ENCODE measurements at places on chromosomes 11 and 22.
A peak's percentile ranks its signal among the peaks of the same experiment; 100 is the strongest.

DNA sequence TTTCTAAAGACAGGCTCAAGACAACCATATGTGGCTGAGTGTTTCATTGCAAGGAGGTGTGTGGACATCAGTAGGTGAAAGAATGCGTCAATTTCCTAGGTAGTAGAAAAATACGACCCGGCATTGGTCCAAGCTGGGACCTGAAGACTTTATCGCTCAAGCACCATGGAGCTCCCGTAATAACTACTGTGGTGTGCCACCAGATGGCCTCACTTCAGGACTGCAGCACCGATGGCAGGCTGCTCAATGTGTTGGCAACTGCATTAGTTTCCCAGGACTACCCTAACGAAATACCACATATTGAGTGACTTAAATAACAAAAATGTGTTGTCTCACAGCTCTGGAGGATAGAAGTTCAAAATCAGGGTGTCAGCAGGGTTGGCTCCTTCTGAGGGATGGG, 72.4 kb upstream of the FAT3 start:
- DNase-seq, result no peak

GRCh38 chr11:34468209-34468841, 29.6 kb downstream of the CAT start:
- DNase-seq, result no peak

DNA sequence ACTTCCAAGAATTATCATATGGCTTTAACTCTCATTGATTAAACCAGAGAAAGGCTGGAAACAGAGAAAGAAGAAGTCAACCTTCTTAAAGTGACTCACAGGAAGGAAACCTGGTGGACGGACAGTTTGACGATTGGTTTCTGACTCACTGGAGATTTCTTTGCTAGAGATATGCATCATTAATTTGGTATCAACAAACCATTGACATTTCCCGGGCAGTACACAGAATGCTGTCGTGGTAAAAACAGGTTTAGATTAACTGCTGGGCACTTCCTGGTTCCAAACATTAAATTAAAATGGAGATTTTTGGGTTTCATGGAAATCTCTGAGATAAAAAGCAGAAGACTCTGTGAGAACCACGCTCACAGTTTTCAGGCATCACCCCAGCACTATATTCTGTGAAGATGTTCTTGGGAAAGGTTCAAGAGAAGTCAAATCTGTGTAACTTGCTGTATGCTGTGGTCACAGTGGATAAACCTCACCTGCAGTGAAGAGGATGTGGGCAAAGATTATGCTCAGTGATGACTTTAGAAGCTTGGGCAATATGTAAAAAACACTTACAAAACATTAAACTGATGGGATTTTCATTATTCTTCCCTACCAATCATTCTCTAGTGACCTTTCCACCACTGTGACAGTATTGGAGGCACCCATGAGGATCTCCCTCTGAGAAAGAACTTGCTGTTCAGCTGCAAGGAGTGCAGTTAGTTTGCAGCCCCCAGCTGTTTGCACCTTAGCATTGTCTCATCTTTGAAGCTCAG, 61.1 kb upstream of the CD44 start:
- peak; percentile 22 for DNase-seq

- DNase-seq, result no peak
Observed at GRCh38 chr11:115548878-115549528, 44.8 kb upstream of the CADM1 start.

DNA sequence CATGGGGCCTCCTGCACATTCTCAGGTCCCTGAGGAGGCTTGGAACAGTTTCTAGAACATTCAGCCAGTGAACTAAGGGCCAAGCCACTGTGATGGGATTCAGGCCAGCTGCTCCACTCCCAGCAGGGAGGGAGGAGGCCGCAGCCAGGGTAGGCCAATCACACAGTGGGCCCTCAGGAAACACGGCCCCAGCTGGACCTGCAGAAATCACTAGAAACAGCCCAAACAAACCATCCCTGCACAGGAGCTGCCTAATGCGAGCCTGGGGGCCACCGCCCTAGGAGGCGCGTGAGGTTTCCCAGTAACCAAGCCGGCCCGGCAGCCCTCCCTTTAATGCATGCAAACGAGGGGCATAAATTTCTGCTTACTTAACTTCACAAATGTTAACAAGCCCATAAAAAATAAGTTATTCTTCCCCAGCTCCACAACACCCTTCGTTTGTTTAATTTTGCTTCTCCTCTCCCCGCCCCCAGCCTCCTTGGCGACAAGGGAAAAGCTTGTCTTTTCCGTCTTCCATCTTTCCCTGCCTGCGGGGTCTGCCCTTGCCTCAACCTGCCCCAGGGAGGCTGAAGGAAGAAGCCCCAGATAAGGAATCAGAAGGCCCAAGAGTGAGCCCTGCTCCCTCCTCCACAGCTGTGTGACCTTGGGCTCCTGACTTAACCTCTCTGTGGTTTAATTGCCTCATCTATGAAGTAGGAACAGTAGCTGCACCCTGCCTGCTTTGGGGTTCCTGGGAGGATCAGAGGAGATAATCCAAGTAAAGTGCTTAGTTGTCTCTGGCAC, 25.7 kb downstream of the ELFN2 start:
- DNase-seq, result no peak

DNA sequence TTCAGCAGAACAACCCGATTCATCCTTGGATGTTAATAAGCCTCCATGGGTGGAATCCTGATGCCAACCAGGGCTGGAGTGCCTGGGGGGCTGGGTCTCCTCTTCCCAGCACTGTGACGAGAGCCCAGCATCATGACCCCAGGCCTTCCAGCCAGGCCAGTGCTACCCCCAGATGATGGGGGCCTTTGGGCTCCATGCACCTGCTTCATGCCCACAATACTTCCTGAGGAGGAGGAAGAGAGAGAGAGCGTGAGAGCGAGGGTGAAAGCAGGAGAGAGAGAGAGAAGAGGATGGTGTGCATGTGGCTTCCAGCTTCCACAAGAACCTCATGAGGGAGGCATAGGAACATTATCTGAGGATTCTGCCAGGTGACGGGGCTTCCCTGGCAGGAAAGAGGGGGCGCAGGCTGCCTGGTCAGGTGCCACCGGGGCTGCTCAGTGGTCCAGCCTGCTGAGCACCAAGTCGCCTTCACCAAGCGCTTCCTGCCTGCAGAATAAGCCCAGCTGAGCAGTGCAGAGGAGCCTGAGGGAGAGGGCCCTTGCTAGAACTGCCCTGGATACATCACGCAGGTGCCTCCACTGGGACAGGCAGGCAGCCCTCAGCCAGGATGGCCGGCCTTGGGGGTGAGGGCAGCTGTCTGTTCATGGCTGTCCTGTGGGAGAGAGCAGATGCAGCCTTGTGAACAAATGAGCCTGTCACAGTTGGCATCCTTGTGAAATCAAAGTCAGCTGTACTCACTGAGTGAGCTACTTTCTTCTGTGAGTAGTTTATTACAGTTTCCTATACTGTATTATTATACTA, 243.3 kb upstream of the B3GAT1 start:
- no peak for DNase-seq

GRCh38 chr11:65085446-65085845, 1.4 kb downstream of the ZFPL1 start:
- no peak for DNase-seq

DNA sequence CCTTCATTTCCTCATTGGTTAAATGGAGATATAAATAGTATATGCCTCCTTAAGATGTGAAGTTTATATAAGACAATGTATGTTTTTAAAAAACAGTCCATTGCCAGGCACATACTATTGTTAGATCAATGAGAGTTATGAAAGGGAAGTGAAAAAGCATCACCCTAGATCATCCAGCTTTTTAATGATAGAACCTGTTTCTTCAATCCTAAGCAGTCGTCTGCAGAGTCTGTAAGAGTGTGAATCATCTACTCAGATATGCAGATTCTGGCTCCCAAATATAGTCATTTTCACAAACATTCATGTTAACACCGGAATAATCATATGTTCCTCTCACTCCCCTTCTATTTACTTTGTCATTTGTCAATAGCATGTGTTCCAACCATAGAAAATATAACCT, 65.3 kb upstream of the SLN start:
- DNase-seq, result no peak

- no peak for DNase-seq
Observed at GRCh38 chr11:111982541-111983186, 42.5 kb upstream of the DLAT start.

DNA sequence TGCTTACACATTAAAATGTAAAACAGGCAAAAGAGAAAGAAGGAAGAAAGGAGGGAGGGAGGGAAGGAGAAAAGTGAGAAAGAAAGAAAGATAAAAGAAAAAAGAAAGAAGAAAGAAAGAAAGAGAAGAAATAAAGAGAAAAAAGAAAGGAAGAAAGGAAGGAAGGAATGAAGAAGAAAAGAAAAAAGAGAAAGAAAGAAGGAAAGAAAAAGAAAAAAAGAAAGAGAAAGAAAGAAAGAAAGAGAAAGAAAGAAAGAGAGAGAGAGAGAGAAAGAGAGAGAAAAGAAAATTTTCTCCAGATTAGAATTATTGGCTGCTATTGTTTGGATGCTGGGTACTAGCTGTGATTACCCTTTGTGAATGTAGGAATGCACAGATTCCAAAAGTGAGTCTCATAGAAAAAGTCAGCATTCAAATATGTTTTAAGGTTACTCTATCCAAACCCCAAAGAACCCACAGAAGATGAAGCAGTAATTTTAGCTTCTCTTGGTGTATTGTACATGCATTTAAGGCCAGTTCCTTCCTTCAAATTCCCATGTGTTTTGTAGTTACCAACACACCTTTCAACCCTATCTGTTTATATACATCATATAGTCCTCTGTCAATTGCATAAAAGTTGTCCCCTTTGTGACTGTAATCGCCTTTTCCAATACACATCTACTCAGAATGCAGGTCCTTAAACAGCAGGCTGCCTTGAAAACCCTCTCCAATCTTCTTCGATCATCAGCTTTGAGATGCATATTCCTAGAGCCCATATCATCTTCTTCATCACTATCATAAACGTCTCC, 789 bp upstream of the FAM111A start:
- no peak for DNase-seq

GRCh38 chr11:10499874-10500601, 40.9 kb downstream of the RNF141 start:
- no peak for DNase-seq

DNA sequence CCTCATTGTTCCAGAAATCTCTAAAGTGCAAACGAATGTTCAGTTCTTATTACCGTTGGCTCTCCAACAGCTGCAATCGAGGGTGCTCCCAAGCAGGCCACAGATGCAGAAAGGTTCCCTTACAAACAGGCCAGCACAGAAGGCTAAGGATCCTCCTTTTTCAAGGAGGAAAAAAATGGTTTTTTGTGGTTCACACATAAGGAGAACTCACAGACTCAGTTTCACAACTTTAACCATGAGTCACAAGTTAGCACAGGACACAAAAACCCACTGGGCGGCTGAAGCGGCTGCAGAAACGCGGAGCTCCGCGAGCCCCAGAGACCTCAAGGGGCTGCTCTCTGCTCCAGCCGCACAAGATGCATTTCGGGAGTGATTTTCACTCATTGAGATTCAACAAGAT, 98.2 kb upstream of the PRR5 start:
- DNase-seq, result no peak

GRCh38 chr11:58524232-58525036, 16.5 kb upstream of the OR5B21 start:
- DNase-seq, result peak; percentile 54

- DNase-seq, result no peak
Observed at GRCh38 chr11:111635706-111636045, 33.4 kb downstream of the SIK2 start.

- no peak for DNase-seq
Observed at GRCh38 chr11:119602745-119603373, 126.1 kb downstream of the NECTIN1 start.

DNA sequence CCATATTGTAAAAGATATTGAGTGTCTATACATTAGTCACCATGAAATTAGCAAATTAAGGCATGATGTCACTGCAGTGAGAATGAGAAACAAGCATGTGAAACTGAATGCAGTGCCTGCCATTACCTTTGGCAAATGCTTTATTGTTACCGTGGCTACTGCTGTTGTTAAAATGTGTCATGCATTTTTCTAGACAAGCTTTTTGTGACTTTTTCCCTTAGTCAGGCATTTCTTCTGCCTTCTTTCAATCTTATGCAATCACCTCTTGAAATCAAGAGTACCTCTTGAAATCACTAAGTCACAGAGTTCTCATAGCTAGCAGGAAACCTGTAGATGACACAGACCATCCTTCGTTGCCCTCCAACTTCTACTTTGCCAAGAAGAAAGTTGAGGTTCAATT, 461.7 kb upstream of the TENM4 start:
- no peak for DNase-seq

DNA sequence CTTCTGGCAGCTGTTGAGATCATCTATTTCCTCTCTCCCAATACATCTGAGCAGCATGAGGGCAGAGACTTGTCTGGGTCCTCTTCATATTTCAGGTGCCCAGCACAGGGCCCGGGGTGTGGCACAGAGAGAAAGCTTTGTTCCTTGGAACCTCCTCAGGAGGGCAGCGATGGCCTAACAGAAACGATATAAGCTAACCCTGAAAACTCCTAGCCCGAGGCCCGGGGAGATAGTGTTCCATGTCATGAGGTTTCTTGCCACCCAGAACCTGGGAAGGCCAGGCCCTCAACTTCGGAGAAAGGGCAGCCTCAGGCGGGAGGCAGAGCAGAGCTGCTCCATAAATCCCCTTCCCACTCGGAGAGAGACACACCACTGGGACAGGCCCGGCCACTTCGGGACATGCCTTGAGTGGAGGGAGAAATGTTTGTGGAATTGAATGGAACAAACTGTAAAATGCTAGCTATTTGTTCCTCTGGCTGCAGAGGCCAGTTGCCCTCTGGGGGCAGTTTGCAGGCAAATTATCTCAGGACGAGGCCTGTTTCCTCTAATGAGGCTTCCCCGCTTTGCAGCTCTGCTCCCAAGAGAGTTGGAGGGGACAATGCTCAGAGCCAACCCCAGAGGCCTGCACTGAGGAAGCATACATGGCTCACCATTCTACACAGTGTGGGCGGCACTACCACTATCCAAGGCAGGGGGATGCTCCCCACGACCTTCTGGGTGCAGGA, 11.6 kb downstream of the ARRB1 start:
- DNase-seq, result no peak

DNA sequence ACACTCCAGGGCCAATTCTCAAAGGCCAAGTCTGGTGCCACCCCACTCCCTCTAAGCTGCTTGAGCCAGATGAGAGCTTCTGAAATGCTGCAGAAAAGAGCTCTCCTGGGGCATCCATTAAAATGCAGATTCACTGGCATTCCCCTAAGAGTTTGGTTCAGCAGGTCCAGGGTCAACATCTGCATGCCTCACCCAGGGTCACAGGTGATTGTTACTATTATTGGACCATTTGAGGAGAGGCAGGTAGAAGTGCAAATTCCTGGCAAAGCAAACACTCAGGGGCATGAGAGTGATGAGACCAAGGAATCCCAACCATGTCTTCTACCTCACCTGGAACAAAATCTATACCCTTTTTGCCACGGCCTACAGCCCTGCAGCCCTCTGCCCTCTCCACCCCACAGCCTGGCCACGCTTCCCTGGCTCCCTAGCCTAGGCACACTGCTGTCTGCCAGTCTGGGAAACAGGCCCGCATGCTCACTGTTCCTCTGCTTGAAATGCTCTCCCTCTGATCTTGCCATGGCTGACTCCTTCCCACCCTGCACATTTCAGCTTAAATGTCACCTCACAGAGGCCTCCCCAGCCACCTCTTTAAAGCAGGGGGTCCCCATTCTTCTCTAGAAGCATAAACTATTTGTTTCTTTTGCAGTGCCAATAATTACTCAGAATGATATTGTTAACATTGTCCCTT, 4.4 kb upstream of the P2RX6 start:
- no peak for DNase-seq

Measured in pulmonary artery endothelial cell (primary cell).